Stimulated activated CD4-positive, alpha-beta T cell treated with anti-CD3 and anti-CD28 coated beads, TNF-alpha, amount 100 ng/mL, for 24 hours (primary cell): ENCODE measurements at places on chromosomes 3 and 15.

DNA sequence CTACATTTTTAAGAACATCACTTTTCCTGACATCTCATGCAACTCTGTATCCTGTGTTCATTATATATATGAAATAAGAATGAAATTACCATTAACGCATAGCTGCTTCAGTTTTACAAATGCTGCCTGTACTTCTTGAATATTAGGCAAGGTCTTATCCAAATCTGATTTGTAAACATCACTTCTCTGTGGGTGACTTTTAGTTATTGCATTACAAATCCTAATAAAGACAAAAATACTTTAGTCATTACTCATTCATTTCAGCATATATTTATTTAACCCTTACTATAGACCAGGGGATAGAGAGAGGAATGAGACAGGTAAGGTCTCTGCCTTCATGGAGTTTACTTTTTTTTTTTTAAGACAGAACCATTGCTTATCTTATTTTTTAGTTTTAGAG, 36.8 kb downstream of the MTMR10 start:
- no peak for DNase-seq

DNA sequence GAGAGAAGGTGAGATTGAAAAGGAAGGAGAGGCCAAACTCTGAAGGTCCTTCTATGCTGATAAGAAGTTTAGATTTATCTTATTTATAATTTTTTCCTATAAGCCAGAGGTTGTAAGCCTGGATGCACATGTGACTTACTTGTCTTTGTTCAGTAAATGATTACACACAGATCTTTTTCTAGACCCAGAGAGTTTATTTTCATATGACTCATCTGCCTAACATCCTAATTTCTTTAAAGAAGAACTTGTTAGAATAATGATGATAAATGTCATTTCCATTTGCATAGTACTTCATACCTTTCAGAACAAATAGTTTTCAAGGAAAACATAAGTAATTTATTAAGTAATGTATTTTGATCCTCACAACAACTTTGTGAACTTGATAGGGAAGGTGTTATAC, 434.8 kb upstream of the DPH6 start:
- DNase-seq: no peak

- DNase-seq: no peak
Observed at GRCh38 chr3:142151828-142152227, 2.5 kb upstream of the TFDP2 start.

DNA sequence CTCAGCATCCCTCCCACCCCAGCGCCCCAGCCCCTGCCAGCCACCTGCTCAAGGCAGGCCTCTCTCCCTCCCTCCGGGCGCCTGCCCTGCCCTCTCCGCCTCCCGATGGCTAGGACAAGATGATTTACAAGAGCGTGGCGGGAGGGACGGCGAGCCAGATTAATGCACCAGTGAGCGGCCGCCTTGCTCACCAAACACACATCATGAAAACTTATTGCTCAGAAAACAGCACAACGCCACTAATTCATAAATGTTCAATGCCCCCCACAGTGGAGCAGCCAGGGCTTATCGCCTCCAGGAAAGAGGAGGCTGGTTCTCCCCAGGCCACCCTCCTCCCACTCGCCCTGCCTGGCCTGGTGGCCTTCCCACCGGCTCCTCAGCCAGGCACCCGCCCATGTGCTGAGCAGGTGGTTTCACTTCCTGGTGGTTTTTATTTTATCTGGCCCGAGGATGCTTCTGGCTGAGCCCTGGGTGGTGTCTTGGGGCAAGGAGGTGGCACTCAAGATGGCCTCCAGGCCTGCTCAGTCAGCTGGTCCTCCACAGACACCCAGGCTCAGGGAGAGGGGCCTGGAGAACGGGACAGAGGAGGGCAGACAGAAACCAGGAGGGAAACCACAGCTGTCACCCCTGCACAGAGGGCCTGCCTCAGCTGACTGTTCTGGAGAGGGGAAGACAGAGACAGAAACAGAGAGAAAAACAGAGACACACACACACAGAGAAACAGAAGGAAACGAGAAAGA, 284.9 kb downstream of the UACA start:
- DNase-seq: no peak

DNA sequence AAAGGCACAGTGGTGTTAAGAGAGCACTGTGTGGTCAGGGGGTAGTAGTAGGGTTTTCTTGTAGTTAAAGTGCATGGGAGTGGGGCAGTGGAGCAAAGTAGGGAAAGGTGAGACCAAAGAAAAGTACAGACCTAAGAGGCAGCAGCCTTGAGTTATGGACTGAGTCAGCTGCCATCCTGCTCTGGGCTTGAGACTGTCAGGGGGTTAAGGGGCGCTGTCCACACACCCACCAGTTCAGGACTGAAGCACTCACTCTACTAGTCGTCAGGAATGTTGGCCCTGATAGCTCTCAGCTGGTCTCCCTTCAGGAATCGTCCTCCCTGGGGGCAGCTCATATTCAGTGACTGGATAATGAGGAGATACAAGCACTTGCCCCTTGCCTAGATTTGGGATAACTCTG, 7.9 kb downstream of the CCR4 start:
- DNase-seq: no peak

GRCh38 chr3:139117883-139118760, 73.4 kb upstream of the PRR23C start:
- DNase-seq: no peak

DNA sequence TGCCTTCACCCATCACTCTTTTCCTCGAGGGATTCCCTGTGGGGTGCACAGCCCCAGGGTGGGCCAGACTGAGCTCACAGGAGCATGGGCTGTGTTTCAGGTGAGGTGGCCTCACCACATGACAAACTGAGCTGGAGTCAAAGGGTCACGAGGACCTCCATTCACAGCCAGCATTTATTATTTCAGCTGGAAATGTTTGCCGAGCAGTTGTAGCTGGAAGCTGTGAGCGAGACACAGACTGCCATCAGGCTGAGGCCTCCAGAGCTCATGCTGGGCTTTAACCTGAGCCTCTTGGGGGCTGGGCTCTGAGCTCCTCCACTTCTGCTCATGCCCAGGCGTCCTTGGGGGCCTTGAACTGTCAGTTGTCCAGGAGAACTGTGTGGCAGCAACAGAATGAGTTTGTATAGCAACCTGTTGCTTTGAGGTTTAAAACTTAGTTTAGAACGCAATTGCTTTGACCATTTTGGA, 57.5 kb downstream of the FLNB start:
- no peak for DNase-seq

DNA sequence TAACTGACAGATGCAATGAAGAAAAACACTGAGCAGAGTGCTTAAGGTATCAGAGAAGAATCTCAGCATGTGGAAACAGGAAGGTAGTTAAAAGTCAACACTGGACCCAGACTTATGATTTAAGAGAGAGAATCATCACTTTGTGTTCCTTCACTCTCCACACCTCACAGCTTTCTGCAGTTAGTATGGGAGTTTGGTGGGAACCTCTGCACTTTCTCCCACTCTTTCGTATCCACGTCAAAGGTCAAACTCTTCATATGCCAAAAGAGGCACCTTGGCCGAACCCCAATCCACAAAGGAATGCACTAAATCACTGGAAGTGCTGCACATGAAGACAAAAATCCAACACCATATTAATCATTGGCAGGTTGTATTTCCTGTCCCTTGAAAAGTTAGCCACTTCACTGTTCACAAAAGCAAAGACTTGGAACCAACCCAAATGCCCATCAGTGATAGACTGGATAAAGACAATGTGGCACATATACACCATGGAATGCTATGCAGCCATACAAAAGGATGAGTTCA, 361.2 kb downstream of the MAGI1 start:
- no peak for DNase-seq

DNA sequence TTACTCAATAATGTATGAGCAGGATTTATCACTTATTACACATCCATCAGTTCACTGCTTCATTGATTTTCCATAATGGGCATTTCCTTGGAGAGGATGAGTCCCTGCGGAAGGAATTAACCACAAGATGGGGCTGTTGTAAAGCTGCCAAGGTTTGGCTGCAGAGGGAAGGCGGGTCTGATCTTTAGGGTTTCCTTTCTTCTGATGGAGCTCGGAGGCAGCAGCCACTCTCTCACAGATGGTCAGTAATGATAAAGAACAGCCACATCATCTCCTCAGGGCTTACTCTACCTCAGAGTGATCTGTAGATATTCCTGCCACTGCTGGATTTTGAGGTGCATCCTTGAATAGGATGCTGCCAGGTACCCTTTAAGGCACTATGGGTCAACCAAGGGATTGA, 115.2 kb downstream of the USP13 start:
- no peak for DNase-seq

- DNase-seq: no peak
Observed at GRCh38 chr3:184372296-184372821, 5.6 kb downstream of the THPO start.

DNA sequence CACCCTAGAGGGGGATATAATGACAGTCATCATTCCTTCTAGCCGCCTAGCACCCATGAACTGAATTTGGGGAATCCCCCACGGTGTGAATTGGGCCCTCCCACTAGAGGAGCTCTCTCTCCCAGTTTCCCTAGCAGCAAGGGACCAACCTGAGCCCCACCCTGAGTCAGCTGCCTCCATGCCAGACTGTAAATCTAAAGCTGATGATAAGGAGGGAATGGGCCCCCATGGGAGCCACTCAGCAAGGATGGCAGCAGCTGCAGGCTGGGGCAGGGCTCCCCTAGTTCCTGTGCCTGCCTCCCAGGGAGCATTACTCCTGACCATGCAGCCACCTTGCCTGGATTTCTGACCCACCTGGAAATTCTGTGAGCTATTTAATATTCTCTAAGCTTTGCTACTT, 57.0 kb upstream of the PXYLP1 start:
- DNase-seq: no peak

GRCh38 chr3:541062-541801, 344.7 kb downstream of the CHL1 start:
- no peak for DNase-seq

DNA sequence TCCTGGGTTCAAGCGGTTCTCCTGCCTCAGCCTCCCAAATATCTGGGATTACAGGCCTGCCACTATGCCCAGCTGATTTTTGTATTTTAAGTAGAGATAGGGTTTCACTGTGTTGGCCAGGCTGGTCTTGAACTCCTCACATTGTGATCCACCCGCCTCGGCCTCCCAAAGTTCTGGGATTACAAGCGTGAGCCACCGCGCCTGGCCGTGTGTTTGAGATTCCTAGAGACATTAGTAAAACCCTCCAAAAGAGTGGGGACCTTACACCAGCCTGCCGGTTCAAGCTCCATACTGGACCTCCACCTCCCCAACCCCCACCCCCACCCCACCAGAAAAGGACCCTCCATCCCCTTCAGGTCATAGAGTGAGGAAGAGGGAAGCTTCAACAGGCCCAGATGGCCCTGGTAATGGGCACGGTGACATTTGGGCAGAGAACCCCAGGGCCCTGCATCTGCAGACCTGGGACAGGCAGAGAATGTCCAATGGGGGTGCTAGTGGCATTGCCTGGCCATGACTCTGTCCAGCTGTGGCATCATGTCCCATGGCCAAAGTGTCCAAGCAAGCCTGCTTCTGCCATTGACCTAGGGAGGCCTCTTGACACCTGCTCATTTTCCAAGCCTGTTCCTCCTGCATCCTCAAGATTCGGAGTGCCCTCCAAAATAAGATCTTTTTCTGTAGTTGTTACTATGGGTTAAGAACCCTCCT, 108.9 kb upstream of the KLF13 start:
- no peak for DNase-seq

DNA sequence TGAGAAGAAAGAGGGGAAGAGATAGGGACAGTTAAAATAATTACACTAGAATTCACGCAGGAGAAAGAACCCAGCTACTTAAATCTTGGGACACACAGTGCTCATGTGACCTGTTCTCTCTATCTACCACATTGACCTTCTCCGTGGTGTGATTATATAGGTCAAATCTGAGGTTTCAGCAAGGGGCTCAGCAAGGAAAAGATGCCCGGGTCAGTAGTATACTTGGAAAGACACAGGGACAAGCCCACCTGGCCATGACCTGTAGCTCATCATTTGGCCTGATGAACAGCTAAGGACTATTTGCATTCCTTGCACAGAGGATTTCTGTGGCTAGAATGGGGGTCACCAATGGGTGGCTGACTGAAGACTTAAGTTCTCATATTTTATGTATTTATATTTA, 71.9 kb downstream of the SSR3 start:
- DNase-seq: no peak

- no peak for DNase-seq
Observed at GRCh38 chr15:70062321-70062956, 35.3 kb downstream of the TLE3 start.

DNA sequence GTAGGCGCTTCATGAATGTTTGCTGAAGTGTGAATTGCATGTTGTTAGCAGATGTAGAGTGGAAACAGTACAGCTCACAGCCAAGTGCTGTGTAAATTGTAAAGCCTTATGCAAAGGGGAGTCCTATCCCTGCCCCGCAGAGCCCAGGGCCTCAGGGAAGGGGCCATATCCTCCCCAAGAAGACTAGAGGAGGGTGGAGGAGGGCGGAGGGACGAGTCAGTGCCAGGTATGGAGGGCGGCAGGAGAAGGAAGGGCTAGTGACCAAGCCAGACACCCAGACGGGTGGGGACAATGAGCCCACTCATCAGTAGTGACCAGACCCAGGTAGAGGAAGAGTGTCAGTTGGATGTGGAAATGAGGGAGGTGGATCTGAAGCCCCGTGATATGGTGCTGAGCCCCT, 45.2 kb downstream of the ZNF710 start:
- DNase-seq: no peak

DNA sequence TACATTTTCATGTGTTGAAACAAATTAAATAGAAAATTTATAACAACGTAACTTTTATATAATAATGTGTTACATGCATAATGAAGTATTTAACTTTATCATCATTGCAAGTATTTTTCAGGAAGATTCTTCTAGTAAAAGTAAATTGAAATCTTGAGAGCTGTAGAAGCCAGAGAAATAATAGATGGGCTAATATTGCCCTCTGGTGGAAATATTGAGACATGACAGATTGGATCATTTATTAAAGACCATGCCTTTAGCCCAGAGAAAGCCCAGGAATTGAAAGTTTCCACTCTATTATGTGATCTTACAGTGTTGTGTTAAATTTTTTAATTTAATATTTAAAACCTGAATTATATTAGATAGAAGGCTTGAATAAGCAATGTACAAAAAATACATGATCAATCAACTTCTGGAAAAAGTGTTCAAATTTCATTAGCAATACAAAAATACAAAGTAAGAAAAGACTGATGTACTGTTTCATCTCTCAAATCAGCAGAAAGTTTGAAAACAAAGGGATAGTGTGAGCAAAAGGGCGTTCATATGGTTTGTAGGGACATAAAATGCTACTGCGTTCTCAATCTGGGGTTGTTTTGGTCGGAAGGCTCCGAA, 52.7 kb upstream of the SPTSSB start:
- no peak for DNase-seq

GRCh38 chr3:6567241-6567640, 293.7 kb upstream of the GRM7 start:
- no peak for DNase-seq

DNA sequence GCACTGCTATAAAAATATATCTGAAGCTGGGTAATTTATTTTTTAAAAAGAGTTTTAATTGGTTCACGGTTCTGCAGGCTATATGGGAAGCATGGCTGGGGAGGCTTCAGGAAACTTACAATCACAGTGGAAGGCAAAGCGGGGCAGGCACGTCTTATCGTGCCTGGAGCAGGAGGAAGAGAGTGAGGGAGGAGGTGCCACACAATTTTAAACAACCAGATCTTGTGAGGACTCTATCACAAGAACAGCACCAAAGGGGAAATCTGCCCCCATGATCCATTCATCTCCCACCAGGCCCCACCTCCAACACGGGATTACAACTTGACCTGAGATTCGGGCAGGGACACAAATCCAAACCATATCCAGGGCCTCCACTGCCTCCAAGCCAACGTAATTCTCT, 75.0 kb downstream of the MCF2L2 start:
- DNase-seq: no peak
